CD4-positive, CD25-positive, alpha-beta regulatory T cell (primary cell): ENCODE measurements at places on chromosomes 7 and 10.

DNA sequence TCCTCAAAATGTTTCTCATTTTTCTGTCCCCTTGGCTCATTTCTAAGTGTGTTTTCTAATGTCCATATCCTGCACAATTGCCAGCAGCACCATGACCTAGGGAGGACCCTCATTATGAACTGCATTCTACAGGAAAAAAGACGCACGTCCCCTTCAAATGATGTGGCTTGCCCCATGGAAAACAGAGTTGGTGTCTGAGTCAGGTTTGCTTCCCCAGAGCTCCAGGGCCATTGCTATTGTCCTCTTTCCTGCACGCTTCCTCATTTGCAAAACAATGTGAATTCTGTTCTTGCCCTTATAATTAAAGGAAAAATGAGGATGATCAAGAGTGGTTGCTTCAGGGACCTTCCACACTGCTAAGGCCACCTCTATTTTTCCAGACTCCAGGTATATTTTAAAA, 14.7 kb upstream of the ASB4 start:
- no peak for DNase-seq

GRCh38 chr7:30563326-30563942, 31.2 kb upstream of the GARS1 start:
- DNase-seq = no peak

- no peak for DNase-seq
Measured at GRCh38 chr10:79229071-79229541, 118.2 kb upstream of the PPIF start.

DNA sequence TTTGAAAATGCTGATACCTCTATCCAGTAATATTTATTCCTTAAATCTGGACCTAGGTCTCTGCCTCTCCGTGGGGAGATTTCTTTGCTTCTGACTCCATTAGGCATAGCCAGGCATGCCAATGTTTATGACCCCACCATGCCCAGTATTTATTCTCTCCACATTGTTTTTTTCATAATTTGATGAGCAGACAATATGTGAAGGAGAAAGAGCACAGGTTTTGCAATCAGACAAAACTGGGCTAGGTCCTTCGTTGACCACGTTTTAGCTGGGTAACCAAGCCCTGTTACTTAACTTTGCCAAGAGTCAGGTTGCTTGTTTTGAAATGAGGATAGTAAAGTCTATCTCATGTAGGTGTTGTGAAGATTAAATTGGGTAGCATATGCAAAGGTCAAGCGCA, 21.6 kb upstream of the PRPS1L1 start:
- DNase-seq = no peak

DNA sequence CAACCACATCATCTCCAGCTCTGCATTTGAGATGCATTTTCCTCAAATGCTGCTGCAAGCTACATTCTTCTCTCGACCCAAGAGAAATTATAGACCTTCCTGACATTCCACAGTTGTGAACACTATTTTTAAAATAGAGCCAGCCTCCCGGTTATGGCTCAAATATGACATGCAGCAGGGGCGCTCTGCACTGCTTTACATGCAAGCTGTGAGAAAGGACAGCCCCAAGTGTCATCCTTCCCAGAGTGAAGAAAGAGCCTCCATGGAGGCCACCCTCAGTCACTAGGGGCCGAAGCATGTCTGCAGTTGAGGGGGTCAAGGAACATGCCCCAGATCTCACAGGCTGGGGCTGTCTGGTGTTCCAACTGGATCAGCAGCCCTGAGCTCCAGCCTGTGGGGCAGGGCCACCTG, 63.9 kb upstream of the CHST15 start:
- no peak for DNase-seq

- no peak for DNase-seq
Measured at GRCh38 chr10:107814865-107815487, 650.5 kb upstream of the SORCS1 start.
